ENCODE measurements at places on chromosomes 16 and 17. TPM values are rescaled to one million over a fixed set of nuclear protein-coding genes. Genes with fewer than 3 reads are reported as not detected.

GCGR gene
- polyA plus RNA-seq: not detected

HBA1 gene
- polyA plus RNA-seq: not detected

IGFBP4 gene
- polyA plus RNA-seq: 1,200 TPM

MMP2 gene
- polyA plus RNA-seq: 1,167 TPM

BMERB1 gene
- 72.8 TPM for polyA plus RNA-seq

PNMT gene
- polyA plus RNA-seq: not detected

CEP295NL gene
- 0.13 TPM for polyA plus RNA-seq

EIF3C gene
- 349 TPM for polyA plus RNA-seq

ABCC6 gene
- 0.87 TPM for polyA plus RNA-seq

MMP28 gene
- 0.15 TPM for polyA plus RNA-seq

TNK1 gene
- 2.2 TPM for polyA plus RNA-seq

- DNase-seq: no peak
Observed at GRCh38 chr17:72898725-72899124, 193.8 kb downstream of the SLC39A11 start.

- DNase-seq: no peak
Observed at GRCh38 chr16:65829076-65829475, 537.4 kb upstream of the CDH5 start.

DNA sequence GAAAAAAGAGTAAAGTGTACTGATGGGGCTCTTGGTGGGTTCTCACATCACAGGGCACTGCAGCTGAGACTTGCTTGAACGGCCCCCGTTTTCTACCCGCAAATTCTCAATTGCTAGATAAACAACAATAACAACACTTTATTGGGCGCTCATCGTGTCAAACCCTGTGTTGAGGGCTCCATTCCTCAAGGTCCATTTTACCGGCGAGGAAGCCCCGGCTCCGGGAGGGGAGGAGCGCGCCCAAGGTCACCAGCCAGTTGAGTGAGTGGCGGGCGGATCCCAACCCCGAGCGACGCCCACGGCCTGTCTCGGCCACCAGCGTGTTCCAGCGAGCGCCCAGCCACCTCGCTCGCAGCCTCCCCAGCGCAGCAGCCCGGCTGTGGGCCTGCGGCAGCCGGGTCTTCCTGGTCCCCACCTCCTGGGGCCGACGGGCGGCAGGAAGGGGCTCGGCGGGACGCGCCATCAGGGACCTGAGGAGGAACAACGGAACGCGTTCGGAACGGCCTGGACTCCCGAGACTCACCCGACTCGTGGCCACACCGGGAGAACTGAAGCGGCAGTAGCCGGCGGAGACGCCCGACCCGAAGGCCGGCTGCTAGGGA, 373 bp downstream of the CMC2 start:
- no peak for DNase-seq

GRCh38 chr17:18177722-18178121, 5.9 kb upstream of the ALKBH5 start:
- DNase-seq: no peak

DNA sequence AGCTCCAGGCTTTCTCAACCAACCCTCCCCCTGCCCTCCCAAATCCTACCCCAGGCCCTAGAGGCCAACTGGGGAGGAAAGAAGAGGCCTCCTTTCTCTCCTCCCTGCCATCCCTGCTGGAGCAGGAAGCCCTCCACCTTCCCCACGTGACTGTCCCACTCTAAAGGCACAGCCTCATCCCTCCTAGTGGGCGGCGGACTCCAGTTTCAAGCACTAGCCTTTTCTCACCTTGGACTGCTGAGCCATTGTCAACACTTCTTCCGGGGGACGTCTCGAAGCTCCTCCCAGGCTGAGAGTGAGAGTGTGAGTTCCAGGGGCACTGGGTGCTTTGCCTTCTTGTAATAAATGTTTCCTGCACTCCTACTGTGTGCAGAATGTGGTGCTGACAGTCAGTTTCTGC, 21.4 kb upstream of the IRX6 start:
- DNase-seq: no peak

GRCh38 chr17:53765129-53765528, 57.6 kb upstream of the KIF2B start:
- DNase-seq: no peak

- DNase-seq: no peak
Observed at GRCh38 chr17:55742272-55743102, 8.4 kb upstream of the PCTP start.

DNA sequence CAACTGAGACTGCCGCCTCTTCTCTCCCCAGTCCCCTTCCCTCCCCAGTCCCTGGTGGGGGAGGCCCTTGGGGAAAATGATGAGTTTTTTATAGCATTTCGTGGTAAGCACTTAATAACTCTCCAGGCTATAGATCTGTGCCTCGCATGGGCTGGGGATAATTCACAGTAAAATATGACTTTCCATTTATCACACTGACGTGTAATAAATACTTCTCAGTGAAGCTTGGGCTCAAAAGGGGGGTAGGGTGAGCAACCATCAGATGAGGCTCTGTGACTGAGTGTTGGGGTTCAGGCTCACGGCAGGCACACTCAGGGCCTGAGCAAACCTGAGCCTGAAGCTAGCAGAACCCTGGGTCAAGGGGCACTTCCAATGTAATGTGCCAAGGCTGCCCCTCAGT, 101.6 kb downstream of the CCT6B start:
- no peak for DNase-seq

DNA sequence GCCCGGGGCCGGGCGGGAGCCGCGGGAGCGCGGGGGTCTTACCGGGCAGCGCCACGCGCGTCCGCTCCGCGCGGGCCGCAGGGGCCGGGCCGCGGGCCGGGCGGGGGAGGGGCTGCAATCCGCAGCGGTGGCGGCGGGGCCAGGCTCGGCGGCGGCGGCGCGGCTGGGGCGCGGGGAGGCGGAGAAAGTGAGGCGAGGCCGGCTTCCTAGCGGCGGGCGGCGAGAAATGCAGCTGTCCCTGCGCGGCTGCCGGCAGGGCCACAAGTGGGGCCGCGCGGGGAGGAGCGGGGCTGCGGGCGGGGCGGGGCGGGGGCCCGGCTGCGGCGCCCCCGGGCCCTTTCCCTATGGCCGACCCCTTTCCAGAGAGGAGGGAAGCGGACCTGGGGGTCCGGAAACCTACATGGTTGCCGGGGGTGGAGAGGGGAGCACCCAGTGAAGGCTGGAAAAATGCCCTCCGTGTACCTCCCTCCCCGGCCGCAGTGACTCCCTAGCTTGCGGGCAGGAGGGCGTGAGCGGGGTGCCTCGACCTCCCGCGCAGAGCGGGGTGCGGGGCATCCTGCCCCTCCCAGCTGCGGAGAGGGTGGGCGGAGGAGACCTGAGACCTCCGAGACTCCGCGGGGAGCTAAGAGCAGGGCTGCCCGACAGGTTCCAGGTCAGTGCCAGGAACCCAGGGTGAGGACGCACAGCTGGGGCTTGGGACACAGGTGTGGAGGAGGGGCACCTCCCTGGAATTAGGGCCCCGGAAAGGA, at the start of gene CUEDC1:
Gene CUEDC1, minus strand, starts transcription at position 230 of the 749 bp plus-strand sequence. CDS start 69,848 bp downstream, outside the sequence.
- DNase-seq: no peak

DNA sequence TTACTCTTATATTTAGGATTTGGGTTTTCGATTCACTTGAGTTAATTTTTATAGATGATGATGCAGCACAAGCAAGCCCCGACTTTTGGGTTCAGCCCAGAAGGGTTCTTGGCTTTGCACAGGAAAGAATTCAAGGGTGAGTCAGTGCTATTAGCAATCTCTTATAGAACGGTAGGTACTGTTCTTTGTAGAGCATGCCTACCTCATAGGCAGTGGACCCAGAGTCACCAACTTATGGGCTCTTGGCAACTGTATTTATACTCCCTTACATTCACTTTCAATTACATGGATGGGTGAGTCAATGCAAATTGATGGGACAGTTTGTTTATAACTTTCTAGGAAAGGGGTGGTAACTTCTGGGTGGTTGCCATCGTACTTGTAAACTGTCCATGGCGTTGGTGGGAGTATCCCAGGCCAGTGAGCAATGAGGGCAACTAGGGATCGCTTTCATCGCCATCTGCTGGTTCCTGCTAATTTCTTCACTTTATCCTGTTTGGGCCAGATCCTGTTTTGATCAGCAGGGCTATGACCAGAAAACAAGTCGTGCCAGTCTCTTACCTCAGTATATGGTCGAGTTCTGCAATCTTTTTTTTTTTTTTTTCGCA, 362.6 kb downstream of the CNTNAP4 start:
- no peak for DNase-seq

- DNase-seq: no peak
Observed at GRCh38 chr17:69578385-69578936, 164.0 kb downstream of the MAP2K6 start.

- DNase-seq: no peak
Observed at GRCh38 chr16:86285938-86286921, 224.1 kb upstream of the FOXF1 start.

DNA sequence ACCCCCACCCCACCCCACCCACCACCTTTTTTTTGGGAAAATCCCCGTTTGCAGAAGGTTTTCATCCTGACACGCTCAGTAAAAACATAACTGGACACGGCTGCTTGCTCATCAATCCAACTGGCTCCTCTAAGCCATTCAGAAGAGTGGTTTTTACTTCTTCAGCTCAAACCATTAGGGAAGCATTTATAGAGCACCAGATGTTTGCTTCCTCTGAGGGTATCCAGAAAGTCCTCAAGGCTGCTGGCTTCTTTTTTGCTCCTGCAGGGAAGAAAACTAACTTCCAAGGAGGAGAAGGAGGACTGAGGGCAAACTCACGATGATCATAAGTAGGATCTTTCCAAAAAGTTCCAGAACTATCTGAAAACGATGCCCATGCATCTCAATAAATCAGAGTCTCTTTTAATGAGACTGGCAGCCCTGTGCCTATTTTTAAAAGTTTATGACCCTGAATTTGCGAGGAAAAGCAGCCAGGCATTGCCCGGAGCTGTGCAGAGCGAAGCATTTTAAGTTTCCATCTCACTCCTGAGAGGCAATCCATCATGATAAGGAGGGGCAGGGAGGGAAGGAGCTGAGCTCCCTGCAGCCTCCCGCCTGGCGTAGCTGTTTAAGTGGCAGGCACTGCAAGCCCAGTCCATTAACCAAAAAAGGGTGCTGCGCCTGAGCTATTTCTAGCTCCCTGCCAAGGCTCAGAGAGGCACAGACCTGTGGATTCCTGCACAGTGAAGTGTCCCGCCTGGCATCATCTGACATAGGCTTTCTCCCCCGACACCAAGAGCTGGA, 146.3 kb upstream of the FOXF1 start:
- DNase-seq: no peak

GRCh38 chr16:668519-669171, 713 bp downstream of the RHOT2 start:
- no peak for DNase-seq

GRCh38 chr16:79821911-79822310, 221.4 kb upstream of the MAF start:
- no peak for DNase-seq

- DNase-seq: no peak
Observed at GRCh38 chr16:2963723-2964474, at the start of gene KREMEN2. Gene KREMEN2 (plus strand): TSS chr16:2964275. CDS start chr16:2964521, 246 bp downstream.

GRCh38 chr16:89764711-89765201, 43.4 kb downstream of the ZNF276 start:
- no peak for DNase-seq
